CD4-positive, alpha-beta memory T cell (primary cell): ENCODE measurements at places on chromosomes 6 and 20.

GRCh38 chr6:82143041-82143481, 104.5 kb downstream of the IBTK start:
- no peak for DNase-seq

GRCh38 chr6:21769405-21769861, 175.9 kb downstream of the SOX4 start:
- DNase-seq = no peak

DNA sequence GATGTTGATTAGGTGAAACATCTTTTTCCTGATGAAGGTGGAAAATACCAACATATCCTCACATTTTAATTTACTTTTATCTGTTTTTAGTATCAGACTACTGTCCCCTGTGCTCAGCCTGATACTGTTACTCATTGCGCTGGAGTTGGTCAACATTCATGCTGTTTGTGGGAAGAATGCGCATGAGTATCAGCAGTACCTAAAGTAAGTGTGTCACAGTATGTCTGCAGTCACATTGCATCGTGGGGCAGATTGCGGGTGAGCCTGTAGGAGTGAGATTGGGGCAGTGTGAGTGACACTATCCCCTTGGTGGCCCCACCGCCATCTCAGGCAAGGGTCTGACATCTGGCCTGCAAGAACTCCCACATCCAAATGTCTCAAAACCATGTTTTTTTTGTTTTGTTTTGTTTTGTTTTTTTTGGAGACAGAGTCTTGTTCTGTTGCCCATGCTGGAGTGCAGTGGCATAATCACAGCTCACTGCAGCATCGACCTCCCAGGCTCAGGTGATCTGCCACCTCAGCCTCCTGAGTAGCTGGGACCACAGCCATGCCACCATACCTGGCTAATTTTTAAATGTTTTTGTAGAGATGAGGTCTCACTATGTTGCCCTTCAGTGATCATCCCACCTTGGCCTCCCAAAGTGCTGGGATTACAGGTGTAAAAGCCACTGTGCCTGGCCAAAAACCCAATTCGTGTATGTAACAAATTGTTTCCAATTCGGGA, 27.8 kb downstream of the ERMARD start:
- no peak for DNase-seq

GRCh38 chr6:14274546-14275492, 157.2 kb downstream of the CD83 start:
- DNase-seq = no peak

- no peak for DNase-seq
Measured at GRCh38 chr6:24148154-24148570, 22.1 kb downstream of the NRSN1 start.

DNA sequence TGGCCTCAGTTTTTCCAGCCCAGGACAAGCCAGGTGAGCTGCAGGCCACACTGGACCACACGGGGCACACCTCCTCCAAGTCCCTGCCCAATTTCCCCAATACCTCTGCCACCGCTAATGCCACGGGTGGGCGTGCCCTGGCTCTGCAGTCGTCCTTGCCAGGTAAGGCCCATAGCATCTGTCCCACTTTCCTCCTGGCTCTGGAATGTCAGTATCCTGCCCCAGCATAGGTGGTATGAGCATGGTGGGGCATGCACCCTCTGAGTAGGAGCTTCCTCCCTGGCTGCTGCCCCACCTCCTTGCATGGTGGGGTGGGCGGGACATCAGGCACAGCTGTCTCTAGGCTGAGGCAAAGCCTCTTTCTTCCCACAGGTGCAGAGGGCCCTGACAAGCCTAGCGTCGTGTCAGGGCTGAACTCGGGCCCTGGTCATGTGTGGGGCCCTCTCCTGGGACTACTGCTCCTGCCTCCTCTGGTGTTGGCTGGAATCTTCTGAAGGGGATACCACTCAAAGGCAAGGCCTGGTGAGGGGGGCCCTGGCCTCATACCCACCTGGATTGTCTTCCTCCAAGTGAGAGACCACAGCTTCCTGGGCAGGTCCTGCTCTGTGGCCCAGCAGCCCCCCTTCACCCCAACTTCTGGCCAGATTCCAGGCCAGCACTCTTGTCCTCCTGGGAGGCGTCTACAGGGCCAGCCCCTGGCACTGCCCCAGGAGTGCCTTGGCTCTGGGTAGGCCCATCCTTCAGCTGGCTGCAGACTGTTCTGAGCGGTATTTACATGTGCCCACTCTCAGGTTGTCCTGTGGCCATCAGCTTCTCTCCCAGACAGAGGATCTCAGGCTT, 9.1 kb downstream of the PI16 start:
- peak; percentile 49 for DNase-seq

DNA sequence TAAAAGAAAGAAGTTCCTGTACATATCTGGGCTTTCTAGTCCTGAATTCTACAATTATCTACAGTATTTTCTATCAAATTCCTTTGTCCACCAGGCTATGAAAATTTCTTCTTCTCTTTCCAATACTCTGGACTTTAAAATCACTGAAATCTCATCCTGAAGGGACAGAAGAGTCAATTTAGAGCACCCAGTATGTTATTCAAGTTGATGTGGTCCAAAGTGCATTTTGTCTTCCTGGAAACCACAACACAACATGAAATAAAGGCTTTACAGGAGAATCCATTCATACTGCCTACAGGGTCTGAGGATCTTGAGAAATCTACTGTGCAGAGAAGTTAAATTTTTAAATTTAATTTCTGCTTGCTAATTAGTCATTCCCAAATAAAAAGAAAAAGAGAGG, 94.9 kb upstream of the ADGRF1 start:
- DNase-seq = no peak

DNA sequence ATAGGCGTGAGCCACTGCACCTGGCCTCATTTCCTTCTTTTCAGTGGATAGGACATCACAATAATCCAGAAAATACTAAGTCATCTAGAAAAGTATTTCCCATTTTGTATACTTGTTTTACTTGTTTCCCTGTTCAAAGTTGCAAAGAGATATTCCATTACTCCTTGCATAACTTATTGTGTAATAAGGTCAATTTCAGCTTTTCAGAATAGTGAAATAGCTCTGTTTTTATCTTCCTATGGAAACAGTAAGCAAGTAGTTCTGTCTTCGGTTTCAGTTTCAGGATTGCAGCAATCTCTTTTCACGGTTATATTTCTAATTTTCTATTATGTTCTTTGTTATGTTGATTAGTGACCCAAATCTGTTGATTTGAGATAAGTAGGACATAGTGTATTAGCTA, 6.0 kb downstream of the STX11 start:
- DNase-seq = no peak

DNA sequence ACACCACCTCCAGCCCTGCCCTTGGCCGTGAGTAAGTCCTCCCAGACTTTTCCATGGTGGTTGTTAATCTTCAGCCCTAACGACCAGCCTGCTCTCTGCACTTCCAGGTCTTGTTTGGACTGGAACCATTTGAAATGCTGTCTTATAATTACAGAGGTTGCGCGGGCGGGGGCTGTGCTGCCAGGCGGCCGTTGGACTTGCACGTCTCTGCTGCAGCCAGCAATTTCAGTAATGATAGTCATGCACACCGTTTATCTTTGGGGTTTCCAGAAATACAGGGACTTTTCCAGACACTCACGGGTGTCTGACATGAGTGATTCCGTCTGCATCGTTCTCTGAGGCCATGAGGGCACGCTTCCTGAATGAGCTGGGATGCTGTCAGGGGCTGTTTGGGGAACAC, 118.2 kb downstream of the BMP7 start:
- DNase-seq = no peak

- no peak for DNase-seq
Measured at GRCh38 chr6:100426241-100426640, 38.5 kb downstream of the SIM1 start.

- DNase-seq = no peak
Measured at GRCh38 chr6:41692080-41692675, 43.2 kb downstream of the TFEB start.

- no peak for DNase-seq
Measured at GRCh38 chr6:76418560-76419223, 346.2 kb upstream of the IMPG1 start.

GRCh38 chr6:145963216-145964068, 716 bp downstream of the SHPRH start:
- peak; percentile 38 for DNase-seq

DNA sequence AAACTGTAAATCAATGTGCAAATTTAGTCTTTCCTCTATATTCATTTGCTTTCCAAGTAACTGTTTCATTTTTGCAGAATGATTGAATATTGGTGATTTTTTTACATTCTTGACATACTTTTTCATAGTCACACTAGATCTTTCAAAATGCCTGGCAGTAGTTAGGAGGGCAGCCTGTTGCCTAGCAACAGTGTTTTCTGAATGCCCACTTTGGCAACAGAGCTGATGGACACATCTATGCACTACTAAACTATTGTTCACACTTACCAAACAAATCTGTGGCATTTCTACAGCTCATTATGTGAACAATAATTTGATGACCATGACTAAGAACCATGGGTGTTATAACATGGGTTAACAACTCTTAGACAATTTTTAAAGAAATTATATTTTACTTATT, 438.0 kb upstream of the IMPG1 start:
- DNase-seq = no peak

GRCh38 chr6:145707397-145707796, 27.9 kb downstream of the EPM2A start:
- DNase-seq = no peak

DNA sequence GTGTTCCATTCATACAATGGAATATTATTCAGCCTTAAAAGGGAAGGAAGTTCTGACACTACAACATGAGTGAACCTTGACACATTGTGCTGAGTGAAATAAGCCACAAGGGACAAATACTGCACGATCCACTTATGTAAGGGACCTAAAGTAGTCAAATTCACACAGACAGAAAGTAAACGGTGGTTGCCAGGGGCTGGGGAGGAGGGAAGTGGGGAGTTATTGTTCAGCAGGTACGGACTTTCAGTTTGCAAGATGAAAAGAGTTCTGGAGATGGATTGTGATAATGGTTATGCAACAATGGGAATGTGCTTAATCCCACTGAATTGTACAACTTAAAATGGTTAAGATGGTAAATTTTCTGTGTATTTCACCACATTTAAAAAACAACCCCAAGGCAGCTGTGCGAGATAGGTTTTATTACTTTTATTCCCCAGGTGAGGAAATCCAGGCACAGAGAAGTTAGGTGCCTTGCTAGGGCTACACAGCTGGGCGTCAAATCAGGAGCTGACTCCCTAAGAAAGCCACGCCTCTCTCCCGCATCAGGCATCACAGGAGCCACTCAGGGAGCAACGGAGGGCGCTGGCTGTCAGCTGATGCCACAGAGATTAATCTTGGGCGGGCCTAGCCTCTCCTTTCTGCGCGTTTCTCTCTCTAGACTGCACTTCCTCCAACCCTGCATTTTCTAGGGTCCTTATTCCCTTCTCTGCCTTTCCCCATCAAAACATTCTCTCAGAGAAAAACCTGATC, 9.3 kb upstream of the TRAF3IP2 start:
- no peak for DNase-seq

GRCh38 chr6:16240589-16241320, 2.4 kb downstream of the GMPR start:
- DNase-seq = no peak

GRCh38 chr6:42220807-42221206, 3.1 kb upstream of the MRPS10 start:
- DNase-seq = no peak

GRCh38 chr6:14876778-14877613, 368.9 kb upstream of the JARID2 start:
- peak; percentile 17 for DNase-seq

DNA sequence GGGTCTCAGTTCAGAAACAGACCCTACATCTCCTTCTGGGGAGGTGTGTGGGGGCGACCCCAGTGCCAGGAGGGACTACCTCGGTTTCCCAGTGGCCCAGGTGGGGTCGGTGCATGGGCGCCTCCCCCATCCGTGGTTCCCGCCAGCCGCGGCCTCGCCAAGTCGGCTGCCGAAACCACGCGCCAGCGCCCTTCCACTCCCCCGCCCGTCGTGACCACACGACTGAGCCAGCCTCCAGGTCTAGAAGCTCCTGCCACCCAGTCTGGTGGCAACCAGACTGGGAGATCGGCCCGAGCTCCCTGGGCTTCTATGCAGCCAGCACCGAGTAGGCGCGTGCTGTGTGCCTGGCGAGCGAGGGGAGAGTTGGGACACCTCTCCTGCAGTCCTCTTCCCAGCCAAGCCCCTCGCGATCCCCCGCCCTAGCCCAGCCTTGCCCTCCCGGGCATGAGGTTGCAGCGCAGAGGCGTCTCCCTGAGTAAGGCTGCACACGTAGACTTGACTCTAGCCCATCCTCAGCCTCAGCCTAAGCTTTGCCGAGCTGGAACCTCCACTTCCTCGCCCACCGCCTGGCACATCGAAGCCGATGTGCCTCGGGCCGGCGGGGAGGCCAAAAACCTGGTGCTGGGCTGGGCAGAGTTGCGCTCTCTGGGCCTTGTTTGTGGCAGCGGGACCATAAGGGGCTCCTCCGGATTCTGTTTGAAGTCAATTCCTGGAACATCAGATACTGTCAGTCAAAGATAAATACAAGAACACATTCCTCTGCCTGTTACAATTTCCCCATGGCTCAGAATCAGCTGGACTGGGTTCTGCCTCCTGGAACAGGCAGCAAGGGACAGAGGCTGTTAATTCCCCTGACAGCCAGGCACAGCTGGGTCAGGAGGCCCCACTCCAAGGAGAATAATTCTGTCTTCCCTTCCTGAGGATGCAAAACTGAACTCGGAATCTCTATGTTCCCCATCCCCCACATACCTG, 1.5 kb upstream of the CPNE5 start:
- DNase-seq = peak; percentile 25

- peak; percentile 1 for DNase-seq
Measured at GRCh38 chr20:36344517-36345132, 38.5 kb downstream of the DLGAP4 start.

DNA sequence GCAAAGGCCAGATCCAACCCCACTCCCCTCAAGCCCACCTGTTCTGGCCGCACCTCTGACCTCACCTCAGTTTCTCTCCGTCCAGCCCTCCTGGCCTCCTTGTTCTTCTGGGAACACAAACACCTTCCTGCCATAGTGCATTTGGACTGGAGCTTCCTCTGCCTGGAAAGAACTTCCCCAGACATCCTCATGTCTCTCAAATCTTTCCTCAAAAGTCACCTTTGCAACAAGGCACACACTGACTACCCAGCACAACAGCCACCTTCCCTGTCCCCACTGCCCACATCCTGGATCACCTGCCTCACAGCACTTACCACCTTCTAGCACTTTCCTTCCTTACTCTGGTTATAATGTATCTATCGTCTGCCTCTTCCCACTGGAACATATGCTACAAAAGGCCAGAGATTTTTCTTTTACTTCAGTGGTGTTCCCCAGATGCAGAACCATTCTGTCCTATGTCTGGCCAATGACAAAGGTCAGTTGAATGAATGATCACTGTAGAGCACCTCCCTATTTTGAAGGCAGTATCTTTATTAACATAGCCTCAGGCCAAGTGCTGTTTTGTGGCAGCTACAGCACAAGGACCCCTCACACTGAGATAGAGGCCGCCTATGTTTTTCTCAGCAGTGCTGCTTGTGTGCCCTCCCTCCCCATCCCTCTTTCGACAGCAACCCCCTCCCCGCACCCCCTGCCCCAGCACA, 4.1 kb downstream of the HLA-B start:
- DNase-seq = peak; percentile 52
